ENCODE measurements at places on chromosomes 5 and 9.

GRCh38 chr5:39891376-39891775, 466.6 kb upstream of the DAB2 start:
- no peak for DNase-seq

DNA sequence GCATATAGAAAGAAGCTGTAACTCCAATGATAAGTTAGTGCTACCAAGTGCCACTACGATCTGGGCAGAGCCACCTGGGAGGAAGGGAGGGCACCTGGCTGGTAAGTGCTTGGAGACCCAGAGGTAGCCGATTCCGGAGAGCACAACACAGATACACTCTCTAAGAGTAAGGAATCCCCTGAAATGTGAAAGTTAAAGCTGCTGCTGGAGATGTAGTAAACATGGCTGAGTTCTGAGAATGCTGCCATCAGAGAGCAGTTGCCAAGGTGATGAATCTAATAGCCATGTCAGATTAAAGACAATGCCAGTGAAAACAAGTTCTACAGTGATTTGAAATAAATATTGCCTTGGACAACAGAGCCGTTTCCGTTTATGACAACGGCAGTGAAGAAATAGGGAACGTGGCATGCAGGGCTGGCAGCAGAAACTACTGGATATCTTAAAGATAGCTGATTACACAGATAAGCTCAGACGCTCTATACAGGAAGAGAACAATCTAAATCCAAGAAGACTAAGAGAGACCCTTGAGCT, 561.2 kb upstream of the C9orf72 start:
- DNase-seq, result no peak

GRCh38 chr9:70257991-70258691, 637 bp upstream of the SMC5 start:
- no peak for DNase-seq

DNA sequence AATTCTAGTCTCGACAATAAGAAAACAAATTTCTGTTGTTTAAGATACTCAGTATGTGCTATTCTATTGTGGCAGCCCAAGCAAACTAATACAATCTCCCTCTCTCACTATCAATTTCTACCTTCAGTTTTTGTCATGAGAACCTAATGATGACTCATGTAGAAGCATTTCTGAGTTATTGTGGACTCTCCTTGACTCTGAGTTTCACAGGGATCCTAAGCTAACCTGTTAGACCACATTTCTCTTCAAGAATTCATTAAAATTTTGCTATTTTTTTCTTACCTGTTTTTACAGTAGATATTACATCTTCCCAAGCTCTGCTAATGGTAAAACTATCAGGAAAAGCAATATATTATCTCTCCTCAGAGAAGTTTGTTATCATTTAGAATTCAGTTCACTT, 599.1 kb upstream of the TYRP1 start:
- DNase-seq, result no peak

DNA sequence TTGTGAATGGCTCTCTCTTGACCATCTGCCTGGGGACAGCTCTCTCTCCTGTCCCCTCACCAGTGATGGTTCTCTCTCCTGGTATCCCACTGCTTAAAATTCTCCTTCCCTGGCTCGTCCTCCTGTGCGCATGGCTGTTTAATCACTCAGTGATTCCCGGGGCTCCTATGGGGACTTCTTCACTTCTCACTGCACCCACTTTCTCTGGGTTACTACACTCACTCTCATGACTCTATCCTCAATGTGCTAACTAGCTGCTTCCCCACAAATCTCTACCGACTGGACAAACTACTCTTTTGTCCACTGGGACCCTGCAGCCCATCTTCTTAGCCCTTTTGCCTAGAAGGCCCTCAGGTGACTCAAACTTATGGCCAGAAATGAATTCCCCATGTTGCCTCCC, 89.1 kb upstream of the TBC1D2 start:
- DNase-seq, result no peak

GRCh38 chr5:174236070-174236469, 190.6 kb downstream of the NSG2 start:
- no peak for DNase-seq

DNA sequence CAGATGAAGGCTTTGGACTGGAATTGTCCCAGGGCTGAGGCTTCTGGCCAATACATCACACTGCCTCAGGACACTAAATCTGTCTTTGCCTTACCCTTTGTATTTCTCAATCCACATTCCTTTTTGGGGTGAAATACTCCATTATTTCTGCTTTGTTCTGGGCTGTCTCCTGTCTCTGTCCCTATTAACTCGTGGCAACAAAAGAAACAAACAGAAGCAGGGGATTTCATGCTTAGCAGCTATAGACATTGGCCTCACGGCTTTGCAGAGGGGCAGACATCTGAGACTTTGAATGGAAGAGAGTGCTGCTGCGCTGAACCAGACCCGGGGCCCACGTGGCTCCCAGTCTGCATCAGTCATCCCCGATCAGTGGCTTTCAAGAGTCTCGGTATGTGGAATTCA, 129.7 kb downstream of the ARL15 start:
- no peak for DNase-seq

DNA sequence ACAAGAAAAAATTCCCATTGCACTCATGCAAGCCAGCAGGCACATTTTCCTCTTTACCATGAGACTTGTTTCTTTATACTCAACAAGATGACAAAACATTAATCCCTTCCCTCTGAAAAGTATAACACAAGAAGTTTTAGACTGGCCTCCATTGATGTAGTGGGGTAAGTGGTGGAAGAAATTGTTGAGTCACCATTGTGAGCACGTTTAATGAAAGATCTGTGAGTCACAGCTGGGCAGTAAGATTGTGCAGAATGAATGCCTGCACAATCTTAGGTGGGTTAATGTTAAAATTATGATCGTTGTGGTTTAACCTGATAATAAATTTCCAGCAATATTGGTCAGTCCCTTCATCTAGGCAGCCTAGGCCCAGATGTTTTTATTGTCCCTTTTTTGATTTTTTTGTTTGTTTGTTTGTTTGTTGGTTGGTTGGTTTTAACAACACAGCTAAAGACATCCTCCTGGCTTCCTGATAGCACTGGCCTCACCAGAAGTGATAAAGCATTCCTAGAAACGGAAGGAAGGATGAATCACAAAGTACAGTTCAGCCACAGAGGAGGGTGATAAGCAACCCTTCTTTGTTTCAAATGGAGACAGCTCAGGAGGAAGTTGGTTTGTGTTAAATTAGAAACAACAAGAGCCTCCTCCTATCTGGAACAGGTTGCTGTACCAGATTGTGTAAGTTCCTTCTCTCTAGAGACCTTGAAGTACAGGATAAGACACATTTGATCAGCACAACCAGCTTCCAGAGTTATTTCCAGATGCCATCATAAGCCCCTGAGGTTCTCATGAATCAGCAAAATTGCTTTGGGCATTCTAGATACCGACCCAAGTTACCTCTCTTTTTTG, 40.3 kb downstream of the SLC24A2 start:
- DNase-seq, result no peak

DNA sequence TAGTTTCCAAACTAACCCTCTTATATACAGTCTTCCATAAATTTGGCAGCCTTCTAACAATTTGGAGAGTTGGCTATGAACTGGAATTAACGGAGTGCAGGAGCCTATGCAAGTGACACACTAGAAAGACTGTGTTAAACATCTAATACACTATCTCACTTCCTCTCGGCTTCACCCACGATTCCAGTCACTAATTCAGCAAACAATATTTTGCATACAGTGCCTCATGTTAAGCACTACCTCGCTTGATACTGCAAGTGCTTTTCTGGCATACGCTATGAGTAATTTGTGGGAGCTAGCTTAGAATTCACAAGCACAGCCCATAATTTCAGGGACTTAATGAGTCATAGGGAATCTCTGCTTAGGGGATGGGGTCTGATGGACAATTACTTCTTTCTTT, 102.5 kb downstream of the ST8SIA4 start:
- DNase-seq, result no peak

DNA sequence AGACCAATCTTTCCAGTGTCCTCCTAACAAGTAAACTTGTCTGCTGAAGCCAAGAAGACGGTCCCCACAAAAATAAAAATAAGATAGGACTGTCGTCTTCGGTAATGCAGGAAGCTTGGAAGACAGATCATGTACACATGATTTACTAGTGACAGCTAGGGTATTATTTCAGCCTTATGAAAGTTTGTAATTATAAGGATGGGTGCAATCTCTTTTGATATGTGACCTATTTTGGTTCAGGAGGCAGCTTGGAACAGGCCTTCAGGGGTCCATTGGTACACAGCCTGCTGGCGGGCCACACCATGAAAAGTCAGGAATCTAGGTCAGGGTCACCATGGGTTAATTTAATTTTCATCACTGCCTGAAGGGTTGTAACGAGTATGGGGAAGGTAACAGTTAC, 13.7 kb upstream of the MEIKIN start:
- DNase-seq, result no peak

- DNase-seq, result no peak
Observed at GRCh38 chr5:131475541-131475941, 159.5 kb downstream of the RAPGEF6 start.

GRCh38 chr5:53166183-53166495, 56.6 kb upstream of the MOCS2 start:
- no peak for DNase-seq

DNA sequence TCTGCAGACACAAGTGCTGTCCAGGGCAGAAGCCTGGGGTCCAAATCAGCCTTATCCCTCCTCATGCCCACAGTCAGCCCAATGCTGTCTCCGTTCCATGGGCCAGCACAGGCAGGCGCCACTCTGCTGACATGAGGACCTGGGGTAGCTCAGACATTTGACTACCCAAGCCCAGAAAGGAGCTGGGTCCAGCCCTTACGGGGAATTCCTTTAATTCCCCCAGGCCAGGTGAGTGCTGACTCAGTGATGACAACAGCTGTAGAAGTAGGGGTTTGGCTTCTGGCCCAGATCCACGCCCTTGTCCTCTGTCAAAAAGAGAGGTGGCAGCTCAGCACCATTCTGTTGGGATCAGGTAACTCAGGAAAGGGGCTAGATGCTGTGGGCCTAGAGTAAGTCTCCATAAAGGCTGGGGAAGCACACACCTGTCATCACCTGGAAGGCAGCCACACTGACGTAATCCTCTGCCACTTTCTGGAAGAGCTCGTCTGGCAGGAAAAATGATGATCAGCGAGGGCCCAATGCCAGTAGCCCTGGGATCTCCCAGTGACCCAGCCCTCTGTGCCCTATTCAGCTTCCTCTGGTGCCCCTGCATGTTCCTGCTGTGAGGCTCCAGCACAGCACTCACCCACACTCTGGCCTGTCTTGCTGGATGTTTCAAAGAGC, 1.9 kb downstream of the RAB24 start:
- DNase-seq, result no peak

GRCh38 chr5:106966686-106967315, 703.9 kb downstream of the EFNA5 start:
- DNase-seq, result no peak

DNA sequence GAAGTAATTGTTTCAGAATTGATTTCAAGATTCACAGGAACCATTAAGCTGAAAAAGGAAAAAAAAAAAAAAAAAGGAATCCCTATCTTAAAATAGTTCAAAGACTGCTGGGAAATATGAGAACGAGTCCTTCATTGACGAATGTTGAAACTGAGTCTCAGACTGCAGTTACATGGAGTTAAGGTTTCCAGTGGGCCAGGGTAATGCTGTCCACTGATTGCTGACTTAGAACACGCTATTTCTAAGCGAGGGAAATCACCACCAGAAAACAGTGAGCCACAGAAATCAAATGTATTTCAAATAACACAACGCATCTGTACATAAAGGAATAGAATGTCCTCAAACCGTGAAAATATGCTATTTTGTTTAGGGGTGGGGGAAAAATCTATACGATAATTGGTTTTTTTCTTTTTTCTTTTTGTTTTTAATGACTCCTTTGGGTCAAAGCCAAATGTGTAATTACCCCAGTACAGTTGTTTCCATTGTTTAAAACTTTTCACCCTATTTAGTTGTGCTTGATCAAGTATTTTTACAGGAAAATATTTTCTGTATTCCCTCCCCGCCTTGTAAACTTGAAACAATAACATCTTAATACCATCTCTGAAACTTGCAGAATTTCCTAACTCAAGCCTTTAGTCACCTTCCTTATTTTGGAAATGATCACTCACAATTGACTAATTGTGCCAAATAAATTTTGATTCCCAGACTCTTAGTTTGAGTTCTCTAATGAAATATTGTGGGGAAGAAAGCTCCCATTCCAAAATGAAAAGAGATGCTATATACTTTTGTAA, 208.3 kb downstream of the MCTP1 start:
- DNase-seq, result no peak

- DNase-seq, result no peak
Observed at GRCh38 chr9:90851444-90851843, 49.8 kb downstream of the SYK start.

Data from esophagus squamous epithelium (tissue), 5 donors.